ENCODE measurements at places on chromosomes 13 and 19.

GRCh38 chr19:18155095-18156087, 2.4 kb downstream of the PIK3R2 start:
- DNase-seq: no peak

DNA sequence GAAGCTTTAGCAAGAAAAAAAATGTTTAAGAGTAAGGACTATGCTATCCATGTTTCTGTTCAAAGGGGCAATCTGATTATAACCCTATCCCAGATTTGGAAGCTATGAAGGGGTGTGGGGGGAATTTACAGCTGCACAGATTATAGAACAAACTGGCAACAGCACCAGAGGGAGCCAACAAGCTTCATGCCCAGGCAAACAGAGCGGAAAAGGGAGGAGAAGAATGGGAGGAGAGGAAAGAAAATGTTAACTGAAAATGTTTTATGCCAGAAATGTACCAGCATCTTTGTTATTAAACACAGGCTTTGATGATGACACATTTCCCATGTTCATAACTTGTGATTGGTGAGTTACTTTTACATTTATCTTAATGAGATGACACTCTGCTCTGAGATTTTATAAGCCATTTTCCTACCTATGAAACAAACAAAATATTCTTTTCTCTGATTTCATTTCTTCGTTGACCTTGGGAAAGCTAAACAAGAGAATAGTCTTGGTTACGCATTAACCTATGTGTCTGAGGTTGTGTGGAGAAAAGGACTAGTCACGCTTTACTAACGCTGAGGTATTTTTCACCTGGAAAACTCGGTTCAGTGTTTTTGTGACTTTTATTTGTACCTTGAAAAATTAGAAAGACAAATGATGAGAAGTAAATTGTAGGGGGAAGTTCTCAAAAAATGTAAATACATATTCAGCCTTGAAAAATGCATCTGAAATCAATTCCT, 235.8 kb upstream of the MIR17HG start:
- DNase-seq: no peak

GRCh38 chr13:44818016-44818415, 171.3 kb downstream of the NUFIP1 start:
- DNase-seq: no peak

DNA sequence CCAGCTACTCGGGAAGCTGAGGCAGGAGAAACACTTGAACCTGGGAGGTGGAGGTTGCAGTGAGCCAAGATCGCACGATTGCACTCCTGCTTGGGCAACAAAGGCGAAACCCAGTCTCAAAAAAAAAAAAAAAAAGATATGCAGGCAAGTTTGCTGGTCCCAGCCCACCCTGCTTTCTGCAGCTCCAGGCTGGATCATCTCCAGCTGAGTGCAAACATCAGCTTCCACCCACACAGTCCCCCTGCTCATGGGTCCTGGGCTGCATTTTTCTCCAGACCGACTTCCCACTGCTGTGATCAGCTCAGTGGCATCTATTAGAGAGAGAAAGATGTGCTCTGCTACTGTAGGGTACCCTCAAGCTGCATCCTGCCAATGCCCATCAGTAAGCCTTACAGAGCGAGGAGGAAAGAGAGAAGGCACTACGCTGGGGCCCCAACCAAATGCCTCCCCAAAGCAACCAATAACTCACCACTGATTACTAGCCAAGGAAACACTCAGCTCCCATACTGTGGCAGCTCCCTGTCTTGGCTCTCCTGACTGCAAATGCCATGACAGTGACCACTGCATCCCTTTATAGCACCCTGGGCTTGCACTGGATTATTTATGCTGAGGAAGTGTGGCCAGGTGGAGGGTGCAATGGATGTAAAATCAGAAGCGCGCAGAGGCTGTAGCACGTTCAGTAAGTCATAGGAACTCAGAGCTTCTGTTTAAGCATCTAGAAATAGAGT, 170.9 kb upstream of the ZNF507 start:
- no peak for DNase-seq

- DNase-seq: no peak
These were observed 12.9 kb downstream of the NHLRC3 start for GRCh38 chr13:39051157-39051556.

DNA sequence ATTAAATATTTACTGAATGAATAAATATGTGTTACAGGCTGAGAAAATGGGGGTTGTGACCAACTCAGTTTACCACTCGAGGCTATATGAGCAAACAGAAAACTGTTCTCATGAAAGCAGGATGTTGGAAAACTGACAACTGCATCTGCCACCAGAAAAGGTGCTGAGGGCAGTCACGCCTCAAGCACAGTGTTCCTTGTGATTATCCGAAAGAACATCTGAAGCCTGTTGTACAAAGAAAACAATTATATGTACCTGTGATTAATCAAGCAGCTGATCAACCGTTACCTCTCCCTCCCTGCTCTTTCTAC, 6.2 kb upstream of the KLK13 start:
- DNase-seq: no peak

DNA sequence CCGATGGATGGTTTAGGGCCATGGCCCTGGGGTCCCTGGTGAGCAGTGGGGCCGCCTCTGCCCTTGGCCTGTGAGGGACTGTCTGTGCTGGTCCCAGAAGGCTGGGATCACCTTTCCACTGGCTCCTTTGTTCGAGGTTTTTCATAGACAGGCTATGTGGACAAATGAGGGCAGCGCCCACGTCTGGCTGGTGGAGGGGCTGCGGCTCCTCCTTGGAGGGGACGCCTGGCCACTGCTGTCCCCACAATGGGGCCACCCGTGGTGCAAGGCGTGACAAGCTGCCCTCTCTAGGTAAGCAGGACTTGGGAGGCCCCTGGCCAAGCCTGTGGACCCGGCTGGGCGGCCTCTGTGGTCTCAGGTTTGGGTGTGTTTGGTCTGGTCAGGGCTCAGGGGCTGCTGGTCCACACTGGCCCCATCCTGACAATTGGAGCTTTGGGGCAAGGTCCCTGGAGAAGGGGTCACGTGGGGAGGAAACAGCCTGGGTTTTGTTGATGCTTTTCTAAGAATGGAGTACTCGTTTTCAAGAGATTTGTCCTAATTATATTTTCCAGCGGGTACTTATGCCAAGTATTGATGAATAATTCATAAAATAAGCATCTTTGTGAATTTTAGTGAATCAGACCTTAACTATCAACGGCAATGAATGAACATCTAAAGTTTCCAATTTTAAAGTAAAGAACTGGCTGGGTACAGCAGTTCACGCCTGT, 33.3 kb downstream of the MCF2L start:
- no peak for DNase-seq

DNA sequence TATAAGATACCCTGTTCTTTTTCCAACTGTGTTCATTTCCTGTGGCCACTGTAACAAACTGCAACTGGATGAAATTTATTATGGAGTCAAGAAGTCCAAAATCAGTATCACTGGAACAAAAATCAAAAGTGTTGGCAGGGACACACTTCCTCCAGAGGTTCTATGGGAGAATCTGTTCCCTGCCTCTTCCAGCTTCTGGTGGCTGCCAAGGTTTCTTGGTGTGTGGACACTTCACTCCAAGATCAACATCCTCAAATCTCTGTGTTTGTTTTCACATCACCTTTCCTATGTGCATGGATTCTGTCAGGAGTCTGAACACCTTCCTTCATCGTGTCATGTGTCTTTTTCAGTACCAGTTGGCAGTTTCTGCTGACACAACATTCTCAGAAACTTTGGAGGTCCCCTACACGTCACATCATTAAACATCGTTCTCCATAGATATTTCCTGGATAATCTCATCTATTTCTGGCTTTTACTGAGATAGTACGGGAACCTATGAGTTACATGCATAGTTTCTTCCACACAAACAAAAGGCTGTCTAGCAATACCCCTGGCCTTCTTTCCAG, 15.2 kb upstream of the EFNB2 start:
- DNase-seq: no peak
